ENCODE measurements at places on chromosomes 6 and 20. TPM values are rescaled to one million over a fixed set of nuclear protein-coding genes. Genes with fewer than 3 reads are reported as not detected.

Gene NFKBIL1
- total RNA-seq, result 25.3 TPM

- no peak overlapping the region for H3K4me3 ChIP-seq
- no peaks in the 10 kb centered on the region for H3K27me3 ChIP-seq
- no peaks in the 10 kb centered on the region for H3K36me3 ChIP-seq
- H3K27ac ChIP-seq, result no peak overlapping the region
- no peaks in the 10 kb centered on the region for H3K4me1 ChIP-seq
Observed at GRCh38 chr6:155264693-155265320, 994 bp downstream of the CLDN20 start.

Gene GATA5
- total RNA-seq, result not detected

Gene FAM209A
- not detected for total RNA-seq

DNA sequence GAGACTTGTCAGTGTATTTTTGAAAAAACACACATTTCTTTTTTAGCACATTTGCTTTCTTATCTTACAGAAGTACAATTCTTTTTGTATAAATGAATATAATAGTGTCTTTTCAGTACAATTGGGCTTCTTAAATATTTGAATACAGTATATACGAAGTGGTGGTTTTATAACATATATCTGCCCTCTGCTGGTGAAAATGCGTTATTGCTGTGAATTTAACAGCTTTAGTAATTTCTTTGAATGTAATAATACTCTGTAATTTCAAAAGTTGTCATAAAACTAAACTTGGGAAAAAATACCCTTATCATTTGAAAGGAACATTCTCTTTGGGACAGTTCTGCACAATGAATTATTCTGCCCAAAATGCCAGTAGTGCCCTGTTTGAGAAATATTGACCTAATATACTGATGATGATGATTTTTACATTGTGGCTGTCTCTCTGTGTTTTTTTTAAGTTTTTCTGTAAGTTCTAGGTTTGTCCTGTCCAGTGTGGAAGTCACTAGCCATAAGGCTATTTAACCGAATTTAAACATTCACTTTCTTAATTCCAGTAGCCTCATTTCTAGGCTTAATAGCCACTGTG lies 19.0 kb downstream of the SMAP1 start:
- DNase-seq, result no peak
- H3K4me3 ChIP-seq, result no peak overlapping the region
- peaks cover 20% of the 10 kb centered on the region for H3K4me1 ChIP-seq
- no peak overlapping the region for H3K27ac ChIP-seq

Gene CCN5
- 1.1 TPM for total RNA-seq

Gene PSMB8
- total RNA-seq, result 10.5 TPM

- H3K27ac ChIP-seq, result no peak overlapping the region
- H3K4me1 ChIP-seq, result no peaks in the 10 kb centered on the region
- H3K36me3 ChIP-seq, result no peaks in the 10 kb centered on the region
- no peak for DNase-seq
- no peak overlapping the region for H3K4me3 ChIP-seq
Observed at GRCh38 chr6:157158897-157159296, 164.4 kb downstream of the TMEM242 start.

Gene OGFR
- 24.0 TPM for total RNA-seq

Gene GRIK2
- 3.4 TPM for total RNA-seq

DNA sequence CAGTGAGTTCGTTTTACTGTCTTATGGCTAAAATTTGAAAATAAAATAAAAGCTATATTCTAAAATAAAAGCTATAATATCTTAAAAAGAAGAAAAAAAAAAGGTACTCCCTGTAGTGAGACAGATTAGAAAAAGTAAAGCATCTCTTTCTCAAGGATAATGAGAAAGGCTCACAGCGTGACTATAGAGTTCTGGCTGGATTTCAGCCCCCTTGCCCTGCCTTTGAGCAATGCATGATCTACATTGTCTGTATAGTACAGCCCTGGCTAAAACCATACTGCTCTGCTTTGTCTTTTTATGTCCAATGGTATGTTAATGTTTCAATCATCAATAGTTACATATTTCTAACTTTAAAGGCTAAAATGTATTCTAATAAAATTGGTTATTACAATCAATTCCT lies 91.2 kb downstream of the PRSS35 start:
- no peak overlapping the region for H3K4me3 ChIP-seq
- no peaks in the 10 kb centered on the region for H3K27me3 ChIP-seq
- H3K4me1 ChIP-seq, result no peaks in the 10 kb centered on the region
- no peaks in the 10 kb centered on the region for H3K36me3 ChIP-seq
- no peak for DNase-seq

DNA sequence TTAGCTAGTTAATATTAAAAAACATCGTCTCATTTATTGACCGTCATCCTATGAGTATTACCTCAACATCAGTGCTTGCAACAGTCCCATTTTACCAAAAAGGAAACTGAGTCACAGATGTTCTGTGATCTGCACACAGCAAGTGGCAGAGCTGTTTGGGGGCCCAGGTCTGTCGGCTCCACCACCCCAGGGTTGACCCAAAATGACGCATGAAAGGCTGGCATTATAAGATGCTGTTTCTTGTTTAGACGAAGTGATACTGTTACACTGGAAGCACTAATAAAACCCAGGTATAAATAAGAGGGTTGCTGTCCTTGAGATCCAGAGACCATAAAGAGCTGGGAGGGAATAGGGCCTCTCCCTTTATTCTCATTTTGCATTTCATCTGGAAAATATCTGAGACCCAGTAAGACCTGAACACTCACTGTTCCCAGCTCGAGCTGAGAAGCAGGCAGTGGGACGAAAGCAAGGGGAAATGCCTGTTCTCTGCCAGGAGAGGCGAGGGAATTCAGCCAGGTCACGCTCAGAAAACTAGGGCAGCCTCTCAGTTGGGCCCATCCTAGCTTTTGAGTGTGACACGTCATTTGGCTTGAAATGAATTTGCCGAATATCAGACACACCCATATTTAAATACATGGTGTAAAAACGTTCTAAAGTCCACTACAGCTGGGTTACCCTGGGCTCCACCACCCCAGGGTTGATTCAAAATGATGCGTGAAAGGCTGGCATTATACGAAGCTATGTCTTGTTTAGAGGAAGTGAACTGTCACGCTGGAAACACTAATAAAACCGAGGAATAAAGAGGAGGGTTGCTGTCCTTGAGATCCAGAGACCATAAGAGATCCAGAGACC lies 1.4 kb upstream of the MICAL1 start:
- no peaks in the 10 kb centered on the region for H3K4me1 ChIP-seq
- H3K27me3 ChIP-seq, result no peaks in the 10 kb centered on the region
- H3K4me3 ChIP-seq, result no peak overlapping the region

DNA sequence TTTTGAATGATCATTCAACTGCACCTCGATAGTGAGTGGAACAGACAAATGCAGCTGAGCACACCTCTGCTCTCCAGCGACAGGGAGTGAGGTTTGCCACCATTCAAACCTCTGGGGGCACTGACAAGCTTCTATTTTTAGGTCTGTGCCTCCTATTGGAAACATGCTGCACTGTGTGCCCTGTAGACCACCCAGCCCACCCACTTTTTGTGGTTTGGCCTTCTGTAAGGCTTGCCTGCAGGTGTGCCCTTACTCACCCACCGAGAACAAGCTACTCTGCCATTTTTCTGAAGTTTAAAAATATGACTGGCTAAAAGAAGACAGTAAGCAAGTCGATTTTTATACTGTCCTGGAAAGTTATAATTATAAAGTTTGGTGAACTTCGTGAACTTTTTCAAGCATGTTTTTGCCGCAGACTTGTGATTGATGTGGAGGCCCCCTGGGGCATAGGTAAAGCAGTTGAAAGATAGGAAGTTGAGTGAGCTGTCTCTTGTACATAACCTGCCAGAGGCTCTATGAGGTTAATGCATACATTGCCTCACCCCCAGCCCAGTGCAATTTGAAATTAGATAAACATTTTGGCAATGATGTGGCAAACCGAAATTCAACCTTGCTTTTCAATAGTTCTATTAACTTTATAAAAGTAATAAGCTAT lies 53.8 kb downstream of the ADGRG6 start:
- H3K27me3 ChIP-seq, result no peaks in the 10 kb centered on the region
- no peak overlapping the region for H3K27ac ChIP-seq
- no peaks in the 10 kb centered on the region for H3K4me1 ChIP-seq
- no peak for DNase-seq
- H3K4me3 ChIP-seq, result no peak overlapping the region

DNA sequence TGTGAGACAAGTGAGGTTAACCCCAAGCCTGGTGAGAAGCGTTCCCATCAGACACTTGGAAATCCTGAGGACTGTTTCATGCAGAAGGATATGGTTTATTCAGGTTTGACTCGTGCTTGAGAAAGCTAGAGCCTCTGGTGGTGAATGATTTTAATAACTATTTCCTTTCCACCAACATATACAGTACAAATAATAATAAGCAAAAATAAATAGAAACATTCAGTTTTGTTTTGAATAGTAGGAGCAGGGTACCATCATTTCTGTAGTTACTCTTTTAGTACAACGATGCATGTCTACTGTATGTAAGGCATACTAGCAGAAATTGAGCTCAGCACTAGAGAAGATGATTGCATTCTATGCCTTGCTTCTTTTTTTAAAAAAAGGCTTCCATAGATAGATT lies 33.5 kb downstream of the PLG start:
- no peak overlapping the region for H3K27ac ChIP-seq
- H3K27me3 ChIP-seq, result no peaks in the 10 kb centered on the region
- no peak for DNase-seq
- no peaks in the 10 kb centered on the region for H3K36me3 ChIP-seq

GRCh38 chr6:1324936-1325335 lies 13.0 kb downstream of the FOXQ1 start:
- no peak overlapping the region for H3K4me3 ChIP-seq
- no peaks in the 10 kb centered on the region for H3K36me3 ChIP-seq
- no peak for DNase-seq
- H3K4me1 ChIP-seq, result no peaks in the 10 kb centered on the region
- no peaks in the 10 kb centered on the region for H3K27me3 ChIP-seq

DNA sequence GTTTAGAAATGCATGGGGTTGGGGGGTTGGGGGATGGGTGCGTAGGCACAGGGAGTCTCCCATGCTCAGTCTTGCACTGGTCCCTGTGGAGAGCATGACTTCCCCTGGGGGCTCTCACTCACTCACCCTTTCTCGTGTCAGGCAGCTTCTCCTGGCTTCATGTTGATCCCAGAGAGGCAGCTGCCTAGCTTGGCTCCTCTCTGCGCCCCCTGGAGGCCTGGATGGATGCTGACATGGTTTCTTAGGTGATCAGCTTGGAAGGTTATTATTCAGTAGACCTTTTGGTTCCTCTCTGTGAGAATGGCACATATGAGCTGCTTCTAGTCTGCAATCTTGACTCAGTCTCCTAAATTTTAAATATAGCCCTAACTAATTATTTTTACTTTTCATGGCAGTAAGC lies 109.3 kb upstream of the FAM83B start:
- no peaks in the 10 kb centered on the region for H3K27me3 ChIP-seq
- H3K4me3 ChIP-seq, result no peak overlapping the region
- H3K36me3 ChIP-seq, result no peaks in the 10 kb centered on the region
- no peak overlapping the region for H3K27ac ChIP-seq
- DNase-seq, result no peak

DNA sequence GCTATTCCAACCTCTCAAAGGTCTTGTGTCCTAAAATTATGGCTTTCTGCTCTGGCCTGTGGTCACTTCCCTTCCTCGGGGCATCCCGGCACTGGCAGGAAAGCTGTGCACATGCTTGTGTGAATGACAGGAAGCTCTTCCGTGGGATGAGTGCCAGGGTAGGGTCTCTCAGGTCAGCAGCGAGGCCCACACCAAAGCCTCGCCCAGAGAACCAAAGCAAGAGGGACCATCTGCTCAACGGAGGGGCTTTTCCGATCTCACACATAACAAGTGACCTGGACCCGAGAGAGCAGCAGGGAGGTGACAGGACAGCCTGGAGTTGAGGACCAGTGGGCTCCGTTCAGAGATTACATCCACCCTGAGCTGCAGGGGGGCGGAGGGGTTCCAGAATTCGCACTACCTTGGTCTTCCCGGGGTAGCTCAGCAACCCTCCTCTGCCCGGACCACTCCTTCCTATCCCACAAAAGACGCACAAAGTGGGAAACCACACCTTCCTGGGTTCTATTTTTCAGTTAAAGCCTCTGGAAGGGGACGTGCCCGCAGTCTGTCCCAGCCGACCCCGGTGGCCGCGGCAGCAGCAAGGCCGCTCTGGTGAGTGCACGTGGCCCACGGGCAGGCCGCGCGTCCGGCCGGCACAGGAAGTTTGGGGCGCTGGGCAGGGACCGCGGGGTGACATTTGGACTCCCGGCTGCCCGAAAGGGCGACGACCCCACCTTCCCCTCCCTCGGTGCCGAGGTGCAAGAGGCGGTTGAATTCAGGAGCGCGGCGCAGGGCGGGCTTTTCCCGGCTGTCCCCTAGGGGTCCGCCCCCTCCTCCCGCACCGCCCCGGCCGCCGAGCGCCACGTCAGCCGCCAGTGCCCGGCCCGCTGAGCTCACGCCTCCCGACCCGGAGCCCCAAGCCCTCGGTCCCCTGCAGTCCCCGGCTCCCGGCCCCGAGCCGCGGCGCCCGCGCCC lies 988 bp downstream of the TXNDC5 start:
- no peaks in the 10 kb centered on the region for H3K27me3 ChIP-seq
- peak overlapping the region; percentile 83 for H3K27ac ChIP-seq
- peaks cover 30% of the 10 kb centered on the region for H3K4me1 ChIP-seq
- peak overlapping the region; percentile 33 for H3K4me3 ChIP-seq
- DNase-seq, result peak; percentile 92

DNA sequence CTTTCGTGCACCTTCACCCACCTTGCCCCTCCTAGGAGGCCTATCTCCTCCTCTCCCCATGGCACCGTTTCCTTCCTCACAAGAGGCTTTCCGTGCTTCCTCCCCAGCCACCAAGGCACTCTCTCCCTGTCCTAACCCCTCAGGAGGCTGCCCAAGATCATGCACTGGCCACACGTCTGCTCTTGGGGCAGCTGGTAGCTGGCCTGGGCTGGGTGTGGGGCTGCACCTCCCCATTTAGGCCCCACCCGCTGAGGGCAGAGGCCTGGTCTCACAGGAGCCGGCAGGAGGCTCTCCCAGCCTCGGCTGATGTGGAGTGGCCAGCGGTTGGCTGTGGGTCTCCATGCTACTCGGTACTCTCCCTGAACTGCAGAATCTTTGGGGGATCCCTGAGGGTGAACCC lies 13.6 kb downstream of the NOL4L start:
- no peaks in the 10 kb centered on the region for H3K27me3 ChIP-seq
- H3K27ac ChIP-seq, result no peak overlapping the region
- H3K4me3 ChIP-seq, result no peak overlapping the region
- no peaks in the 10 kb centered on the region for H3K4me1 ChIP-seq

Data from pancreas (tissue), 10 donors.